Bronchus fibroblast of lung (primary cell): ENCODE measurements at places on chromosomes 1 and 21. TPM values are rescaled to one million over a fixed set of nuclear protein-coding genes. Genes with fewer than 3 reads are reported as not detected.

Gene LAMC2
- total RNA-seq = 1.8 and 2.2 TPM in 2 replicates

Gene NR5A2
- total RNA-seq = not detected in 2 replicates

Gene GGPS1
- total RNA-seq = 14.0 and 15.3 TPM in 2 replicates

Gene RGS13
- not detected in 2 replicates for total RNA-seq

Gene DPT
- 0.15 TPM in 1 of 2 replicates, not detected in the other for total RNA-seq

Gene VPS72
- total RNA-seq = 56.6 and 58.2 TPM in 2 replicates

Gene FMO1
- 1.2 TPM in 1 of 2 replicates, not detected in the other for total RNA-seq

Gene CD247
- total RNA-seq = not detected in 2 replicates

Gene FUBP1
- 110 and 117 TPM in 2 replicates for total RNA-seq

Gene PCAT6
- total RNA-seq = 0.50 and 0.89 TPM in 2 replicates

Gene SELENOF
- total RNA-seq = 97.8 and 121 TPM in 2 replicates

Gene CFHR3
- total RNA-seq = not detected in 2 replicates

Gene CSF3R
- not detected in 2 replicates for total RNA-seq

Gene BRINP2
- total RNA-seq = under 0.01 TPM in 1 of 2 replicates, not detected in the other

Gene C4BPA
- total RNA-seq = not detected in 2 replicates

Gene TRIM58
- total RNA-seq = not detected in 2 replicates

Gene FLVCR1
- 8.1 and 12.5 TPM in 2 replicates for total RNA-seq

Gene TDRD5
- not detected in 2 replicates for total RNA-seq

Gene TTC22
- total RNA-seq = not detected in 2 replicates

Gene CHAF1B
- total RNA-seq = 9.6 and 12.5 TPM in 2 replicates

Gene TNFRSF8
- total RNA-seq = not detected in 2 replicates

Gene BTG3
- 46.4 and 55.3 TPM in 2 replicates for total RNA-seq

Gene SPRR2D
- not detected in 2 replicates for total RNA-seq

Gene HSF2BP
- total RNA-seq = 0.34 and 0.45 TPM in 2 replicates

Gene RNU1-4
- under 0.01 TPM in 1 of 2 replicates, not detected in the other for total RNA-seq

Gene SPRR2B
- not detected in 2 replicates for total RNA-seq

Gene PTGER3
- total RNA-seq = under 0.01 TPM in 1 of 2 replicates, not detected in the other

Gene CLDN19
- not detected in 2 replicates for total RNA-seq

Gene FAM78B
- total RNA-seq = 0.15 and 0.17 TPM in 2 replicates

Gene RAD54L
- total RNA-seq = 11.6 and 13.4 TPM in 2 replicates

Gene LRRC39
- 0.15 and 0.34 TPM in 2 replicates for total RNA-seq

Gene CDC20
- total RNA-seq = 183 and 220 TPM in 2 replicates

Gene ZNF593OS
- total RNA-seq = not detected in 2 replicates

Gene VCAM1
- 4.5 and 5.7 TPM in 2 replicates for total RNA-seq

Gene ACOT11
- 0.34 and 0.59 TPM in 2 replicates for total RNA-seq

Gene S100A3
- 11.6 and 12.1 TPM in 2 replicates for total RNA-seq

Gene SPATA45
- total RNA-seq = not detected in 2 replicates

Gene FALEC
- not detected in 2 replicates for total RNA-seq

Gene GNB1
- total RNA-seq = 138 and 140 TPM in 2 replicates
